ENCODE measurements at places on chromosomes 2 and 18.
A peak's percentile ranks its signal among the peaks of the same experiment; 100 is the strongest.

DNA sequence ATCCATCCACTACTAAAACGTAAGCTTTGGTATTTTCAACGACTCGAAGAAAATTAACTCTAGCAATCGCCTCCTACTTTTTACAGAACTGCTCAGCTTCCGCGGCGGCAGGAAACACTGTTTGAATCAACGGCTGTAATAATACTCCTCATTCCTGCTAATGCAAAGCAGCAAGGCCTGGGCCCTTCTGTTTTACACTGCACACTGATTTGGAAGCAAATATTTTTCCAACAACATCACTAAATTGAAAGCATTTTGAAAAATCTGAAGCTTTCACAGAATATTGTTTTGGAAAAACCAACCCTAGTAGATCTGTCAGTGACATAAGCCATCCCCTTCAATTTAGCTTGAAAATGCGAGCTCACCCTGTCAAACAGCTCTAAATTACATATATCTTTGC is 261.2 kb downstream of the TXNL1 start:
- no peak for DNase-seq

- DNase-seq: no peak
Observed at GRCh38 chr2:71950256-71951082, 197.2 kb downstream of the CYP26B1 start.

DNA sequence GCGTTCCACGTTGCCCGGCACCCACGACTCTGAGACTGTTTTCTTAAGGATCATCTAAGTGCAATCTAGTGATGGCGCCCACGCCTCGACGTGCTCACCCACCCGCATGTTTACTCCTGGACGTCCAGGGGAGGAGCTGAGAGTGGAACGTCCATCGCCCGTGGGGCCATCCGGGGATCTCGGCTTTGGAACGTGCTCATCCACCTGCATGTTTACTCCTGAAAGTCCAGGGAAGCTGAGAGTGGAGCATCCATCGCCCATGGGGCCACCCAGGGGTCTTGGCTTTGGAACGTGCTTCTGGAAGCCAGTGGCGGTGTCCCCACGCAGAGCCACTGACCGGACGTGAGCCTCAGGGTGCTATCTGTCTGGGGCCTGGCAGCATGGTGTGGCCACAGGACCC is 45.6 kb upstream of the SALL3 start:
- DNase-seq: no peak

DNA sequence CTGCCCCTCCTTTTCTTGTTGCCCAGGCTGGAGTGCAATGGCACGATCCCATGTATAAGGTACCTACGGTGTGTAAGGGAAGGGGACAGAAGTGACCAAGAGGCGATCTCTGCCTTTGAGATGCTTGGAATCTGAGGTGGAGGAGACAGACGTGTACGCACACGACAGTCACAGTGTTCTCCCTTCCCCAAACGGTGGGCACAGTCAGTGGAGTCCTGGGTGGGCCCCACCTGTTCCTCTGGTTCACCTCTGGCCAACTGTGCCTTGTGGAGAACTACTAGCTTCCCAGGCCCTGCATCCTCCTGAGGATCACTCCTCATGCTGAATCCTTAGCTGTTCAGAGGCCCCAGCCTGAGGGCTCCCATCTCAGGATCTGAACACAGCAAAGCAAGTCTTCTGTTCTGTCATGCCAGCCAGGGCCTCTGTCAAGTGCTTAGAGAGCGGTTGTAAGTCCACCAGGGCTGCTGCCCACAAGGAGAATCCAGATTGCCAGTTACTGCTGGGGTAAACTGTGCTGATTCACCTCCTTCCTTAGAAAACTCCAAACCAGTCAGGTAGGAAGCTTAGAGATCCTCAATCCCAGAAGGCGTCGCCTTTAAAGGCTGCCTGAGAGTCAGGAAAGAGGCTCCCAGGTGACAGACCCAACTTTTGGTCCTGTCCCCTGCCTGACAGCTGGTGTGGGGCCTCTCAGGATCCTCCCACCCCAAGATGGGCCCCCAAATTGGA is 1.6 kb downstream of the SLC35F6 start:
- no peak for DNase-seq

- no peak for DNase-seq
Observed at GRCh38 chr18:8241731-8242130, 367.5 kb upstream of the RAB12 start.

DNA sequence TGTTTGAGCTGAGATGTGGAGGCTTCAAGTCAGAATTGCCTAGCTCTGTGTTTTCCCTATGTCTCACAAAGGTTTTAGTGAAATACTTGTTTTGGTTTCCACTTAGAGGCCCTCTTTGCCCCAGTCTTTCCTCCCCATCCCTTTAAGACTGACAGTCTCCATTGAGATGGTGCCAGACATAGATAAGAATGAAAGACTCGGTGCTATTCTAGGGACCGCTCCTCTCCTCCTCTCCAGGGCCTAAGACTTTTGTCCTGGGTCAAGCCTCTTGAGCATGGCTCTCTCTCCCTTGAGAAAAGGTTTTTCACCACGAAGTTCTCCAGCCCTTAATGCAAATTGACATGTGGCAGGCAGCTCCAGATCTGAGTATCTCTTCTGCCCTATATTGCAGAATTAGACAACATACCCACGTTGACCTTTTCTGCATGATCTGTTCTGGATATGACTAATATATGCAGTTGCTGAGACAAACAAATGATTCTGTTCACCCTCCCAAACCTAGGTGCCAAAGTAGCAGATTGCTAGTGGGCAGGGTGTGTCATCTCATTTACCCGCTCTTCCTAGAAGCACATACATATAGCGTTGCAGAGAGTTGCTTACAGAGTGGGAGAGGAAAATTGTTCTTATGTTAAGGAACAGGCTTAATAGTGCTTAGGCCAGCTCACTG is 47.5 kb upstream of the ACSL3 start:
- no peak for DNase-seq

DNA sequence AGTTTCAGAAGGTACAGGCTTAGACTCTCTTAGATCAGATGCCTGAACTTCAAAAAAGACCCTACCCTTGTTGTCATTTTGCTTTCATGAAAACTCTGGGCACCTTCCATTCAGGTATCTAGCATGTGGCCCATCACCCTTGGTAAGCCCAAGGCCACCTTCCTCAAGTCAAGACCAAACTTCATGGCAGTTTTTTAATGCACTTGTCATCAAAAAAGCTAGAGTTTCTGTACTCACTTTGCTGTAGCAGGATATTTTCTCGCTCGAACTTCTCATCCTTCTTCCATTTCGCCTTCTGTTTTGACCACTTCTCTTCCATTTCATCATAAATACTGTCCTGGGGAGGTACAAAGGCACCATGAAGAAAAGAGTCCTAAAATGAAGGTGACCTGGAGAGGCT is 48.2 kb downstream of the FLACC1 start:
- DNase-seq: no peak

DNA sequence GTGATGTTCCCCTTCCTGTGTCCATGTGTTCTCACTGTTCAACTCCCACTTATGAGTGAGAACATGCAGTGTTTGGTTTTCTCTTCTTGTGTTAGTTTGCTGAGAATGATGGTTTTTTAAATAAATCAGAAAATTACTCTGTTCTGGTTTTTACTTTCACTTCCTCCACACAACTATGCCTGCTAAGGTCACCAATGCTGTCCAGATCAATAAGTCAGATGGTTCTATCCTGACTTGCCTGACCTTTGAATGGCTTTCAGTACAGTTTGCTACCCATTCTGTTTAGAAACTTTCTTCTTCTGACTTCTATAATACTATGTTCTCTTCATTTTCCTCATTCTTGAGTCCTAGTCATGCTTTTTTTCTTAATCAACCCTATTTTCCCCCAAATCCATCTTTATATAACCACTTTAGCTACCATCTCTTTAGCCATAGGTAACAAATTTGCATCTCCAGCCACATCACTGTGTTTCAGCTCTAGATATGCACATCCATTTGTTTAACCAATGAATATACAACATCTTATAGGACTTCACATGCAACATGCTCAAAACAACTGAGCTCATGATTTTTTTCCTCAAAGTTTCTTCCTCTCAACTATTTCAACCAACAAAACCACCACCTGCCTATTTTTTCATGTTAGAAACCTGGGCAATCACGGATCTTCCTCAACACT is 58.8 kb upstream of the SLC38A11 start:
- no peak for DNase-seq

DNA sequence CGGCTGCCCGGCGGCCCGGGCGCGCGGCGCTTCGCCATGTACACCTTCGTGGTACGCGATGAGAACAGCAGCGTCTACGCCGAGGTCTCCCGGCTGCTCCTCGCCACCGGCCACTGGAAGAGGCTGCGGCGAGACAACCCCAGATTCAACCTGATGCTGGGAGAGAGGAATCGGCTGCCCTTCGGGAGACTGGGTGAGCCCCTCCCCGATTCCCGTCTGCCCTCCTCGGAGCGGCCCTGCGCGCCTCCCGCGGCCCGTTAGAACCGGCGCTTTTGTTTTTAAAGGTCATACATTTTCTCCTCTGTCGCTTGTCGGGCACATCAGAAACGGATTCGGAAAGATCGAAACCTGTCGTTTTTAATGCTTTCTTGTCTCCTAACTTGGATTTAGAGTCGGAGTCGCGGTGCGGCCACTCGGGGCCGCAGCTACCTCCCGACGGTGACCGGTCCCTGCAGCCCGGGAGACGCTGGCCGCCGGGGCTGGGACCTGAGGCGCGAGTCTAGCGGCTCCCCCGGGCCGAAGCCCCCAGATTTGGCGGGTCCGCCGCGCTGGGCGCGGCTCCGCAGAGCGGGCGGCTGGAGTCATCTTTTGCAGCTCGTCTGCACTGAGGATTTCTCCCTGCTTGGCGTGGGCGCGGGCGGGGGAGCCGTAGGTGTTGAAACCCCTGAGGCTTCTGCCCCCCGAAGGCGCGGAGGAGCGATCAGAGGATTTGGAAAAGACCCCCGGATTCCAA is 519 bp downstream of the TTL start:
- DNase-seq: no peak

GRCh38 chr2:168402531-168402930 is 53.5 kb upstream of the CERS6 start:
- DNase-seq: no peak

GRCh38 chr2:71666094-71666474 is 212.7 kb downstream of the DYSF start:
- DNase-seq: no peak

- DNase-seq: no peak
Observed at GRCh38 chr2:159564081-159564480, 52.3 kb downstream of the BAZ2B start.

DNA sequence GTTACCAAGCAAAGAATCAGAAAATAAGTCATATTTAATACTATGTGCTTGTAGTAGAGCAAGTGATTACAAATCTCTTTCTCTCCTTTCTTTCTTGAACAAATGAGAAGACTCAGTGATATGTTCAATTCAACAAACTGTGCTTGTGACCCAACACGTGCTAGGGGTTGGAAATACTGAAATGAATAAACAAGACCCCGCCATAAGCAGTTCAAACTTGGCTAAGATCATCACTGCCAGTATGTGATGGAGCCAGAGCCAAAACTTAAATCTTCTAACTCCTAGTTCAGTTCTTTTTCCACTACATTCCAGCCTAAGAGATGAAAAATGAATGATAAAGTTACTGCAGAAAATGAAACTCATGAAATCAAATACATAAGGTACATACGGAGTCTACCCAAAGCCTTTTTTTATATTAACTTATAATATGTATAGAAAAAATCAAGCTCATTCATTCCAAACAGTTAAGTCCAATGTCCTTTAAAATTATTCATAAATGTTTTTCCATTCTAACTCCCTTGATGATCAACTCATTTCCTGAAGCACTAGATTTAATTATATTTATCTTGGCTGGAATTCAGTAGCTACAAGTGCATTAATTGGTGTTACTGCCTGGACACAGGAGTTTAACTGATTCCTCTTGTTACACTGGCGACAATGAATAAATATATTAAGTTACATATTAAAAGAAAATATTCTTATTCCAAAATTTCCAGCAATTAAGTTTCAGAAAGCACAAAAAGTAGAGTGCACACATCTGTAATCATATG is 36.0 kb downstream of the GALNT3 start:
- no peak for DNase-seq

- no peak for DNase-seq
Observed at GRCh38 chr2:46976556-46977279, 61.1 kb upstream of the MCFD2 start.

DNA sequence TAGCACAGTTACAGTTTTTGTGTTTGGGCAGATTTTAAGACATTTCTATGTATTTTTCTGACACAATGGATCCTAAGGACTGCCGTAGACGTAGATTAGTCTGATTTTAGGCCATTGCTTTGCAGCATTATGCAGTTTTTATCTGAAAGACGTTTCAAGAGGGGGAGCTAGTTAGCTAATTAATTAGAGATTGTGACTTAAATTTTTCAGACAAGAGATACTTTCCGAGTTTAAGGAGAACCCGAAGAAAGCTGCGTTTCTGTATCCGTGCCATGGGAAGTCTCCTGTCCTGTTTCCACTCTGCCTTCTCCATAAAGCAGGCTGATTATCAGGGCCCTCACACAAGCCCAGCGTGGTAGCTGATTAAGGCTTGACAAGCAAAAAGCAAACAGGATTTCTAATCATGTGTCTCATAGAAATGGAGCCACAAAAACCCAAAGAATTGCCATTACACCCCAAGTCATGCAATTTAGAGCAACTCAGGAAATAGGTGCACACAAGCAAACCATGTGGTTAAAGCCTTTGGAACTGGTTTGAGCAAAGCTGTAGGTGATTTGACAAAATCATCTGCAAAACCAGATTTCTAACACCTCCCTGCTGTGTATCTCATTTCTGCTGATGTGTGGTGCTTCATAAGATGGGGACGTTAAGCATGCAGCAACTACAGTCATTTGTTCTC is 808.1 kb downstream of the RNF144A start:
- DNase-seq: no peak

- peak; percentile 14 for DNase-seq
Observed at GRCh38 chr2:64945973-64946768, 43.0 kb upstream of the SLC1A4 start.

GRCh38 chr18:77857678-77858655 is 608.3 kb downstream of the GALR1 start:
- no peak for DNase-seq

GRCh38 chr2:195027947-195028346 is 629.1 kb upstream of the SLC39A10 start:
- DNase-seq: no peak

GRCh38 chr18:22207021-22207758 is 37.8 kb downstream of the GATA6 start:
- no peak for DNase-seq

GRCh38 chr18:52914148-52914547 is 574.2 kb downstream of the DCC start:
- no peak for DNase-seq

GRCh38 chr2:173602153-173602795 is 247.6 kb downstream of the CDCA7 start:
- no peak for DNase-seq

GRCh38 chr18:55265130-55265675 is 305.9 kb upstream of the CCDC68 start:
- no peak for DNase-seq

GRCh38 chr2:234203135-234203984 is 152.9 kb downstream of the SPP2 start:
- DNase-seq: peak; percentile 81

GRCh38 chr2:45195916-45196315 is 186.7 kb upstream of the SIX2 start:
- no peak for DNase-seq

GRCh38 chr2:12685956-12686355 is 30.8 kb upstream of the TRIB2 start:
- DNase-seq: no peak

GRCh38 chr2:33494155-33494779 is 17.8 kb downstream of the RASGRP3 start:
- no peak for DNase-seq

Data from HFF-Myc (cell line).